ENCODE measurements at places on chromosomes 4 and X. TPM values are rescaled to one million over a fixed set of nuclear protein-coding genes. Genes with fewer than 3 reads are reported as not detected.

The TMEM154 gene
- 6.7 TPM for total RNA-seq

The RASGEF1B gene
- total RNA-seq: 34.7 TPM

The SPANXN4 gene
- total RNA-seq: not detected

The UCP1 gene
- total RNA-seq: not detected

The HSPA4L gene
- 6.1 TPM for total RNA-seq

The ODAPH gene
- total RNA-seq: not detected

The POU3F4 gene
- not detected for total RNA-seq

The ARHGAP6 gene
- total RNA-seq: 7.0 TPM

The FGF16 gene
- not detected for total RNA-seq

The TMPRSS11F gene
- total RNA-seq: not detected

The POU4F2 gene
- total RNA-seq: not detected

The GLRB gene
- total RNA-seq: 4.0 TPM

The MAGEE2 gene
- total RNA-seq: 0.24 TPM

The TSPAN5 gene
- 16.9 TPM for total RNA-seq

The NXF3 gene
- 3.3 TPM for total RNA-seq

The MAGEA1 gene
- not detected for total RNA-seq

The TRAM1L1 gene
- total RNA-seq: 3.3 TPM

The ACOX3 gene
- total RNA-seq: 22.5 TPM

The NHSL2 gene
- 9.2 TPM for total RNA-seq

The CFI gene
- total RNA-seq: 66.8 TPM

The TIMM8A gene
- total RNA-seq: 15.5 TPM

The TMEM47 gene
- total RNA-seq: 20.0 TPM

The FABP2 gene
- not detected for total RNA-seq

The MMAA gene
- 10.1 TPM for total RNA-seq

The NUP62CL gene
- total RNA-seq: 2.3 TPM

The GAGE1 gene
- total RNA-seq: not detected

The LRP2BP gene
- total RNA-seq: 0.47 TPM

The CITED1 gene
- 0.39 TPM for total RNA-seq

The DDIT4L gene
- total RNA-seq: 0.52 TPM

The KCND1 gene
- 4.3 TPM for total RNA-seq

The STAG2 gene
- total RNA-seq: 47.8 TPM

The HCCS gene
- 20.8 TPM for total RNA-seq

The ASB12 gene
- total RNA-seq: 0.20 TPM

The CT45A2 gene
- not detected for total RNA-seq

The MAGEB6B gene
- not detected for total RNA-seq

The OCIAD1 gene
- total RNA-seq: 120 TPM

The GALNTL6 gene
- total RNA-seq: not detected

The PORCN gene
- total RNA-seq: 12.2 TPM

The GSPT2 gene
- 10.5 TPM for total RNA-seq

The ADAM29 gene
- not detected for total RNA-seq

The CLIC2 gene
- 66.4 TPM for total RNA-seq

The HPGDS gene
- 4.4 TPM for total RNA-seq

The WNK3 gene
- total RNA-seq: 1.3 TPM

The XG gene
- total RNA-seq: 1.6 TPM

The UGT2B7 gene
- 1.5 TPM for total RNA-seq

The BBS12 gene
- 3.4 TPM for total RNA-seq

The ATOH1 gene
- total RNA-seq: not detected

The RPL36A gene
- total RNA-seq: 169 TPM

The SRPX2 gene
- 25.1 TPM for total RNA-seq

The SNCA gene
- 19.7 TPM for total RNA-seq

The GPR82 gene
- total RNA-seq: 0.17 TPM

The NUDT10 gene
- 0.12 TPM for total RNA-seq

The DSPP gene
- not detected for total RNA-seq

The RPA4 gene
- 1.2 TPM for total RNA-seq

The PRAF2 gene
- 37.3 TPM for total RNA-seq

The GPRASP1 gene
- total RNA-seq: 4.0 TPM

The MAGEA8 gene
- total RNA-seq: not detected

The SOWAHB gene
- total RNA-seq: 6.3 TPM
